ENCODE measurements at places on chromosomes 2 and 18.

- DNase-seq, result no peak
These were observed 8.1 kb upstream of the MTERF4 start for GRCh38 chr2:241110089-241110606.

GRCh38 chr2:147482916-147483669, 361.7 kb upstream of the ACVR2A start:
- DNase-seq, result no peak

DNA sequence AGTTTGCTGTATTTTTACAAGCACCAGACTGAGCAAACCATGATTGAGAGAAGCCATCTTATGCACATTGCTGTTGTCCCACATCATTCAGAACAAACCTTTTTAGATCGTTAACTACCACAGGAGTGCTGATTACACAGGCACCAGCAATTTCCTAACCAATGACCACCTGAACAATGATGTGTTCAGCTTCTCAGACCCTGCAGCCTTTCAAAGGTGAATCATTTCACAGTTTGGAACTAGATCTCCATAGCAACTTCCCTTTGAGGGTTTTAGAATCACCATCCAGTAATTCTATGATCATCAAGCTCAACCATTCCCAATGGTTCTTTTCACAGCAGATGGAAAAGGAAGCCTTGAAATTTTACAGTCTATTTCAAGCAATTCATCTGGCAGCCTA, 71.4 kb downstream of the OLA1 start:
- peak; percentile 52 for DNase-seq

DNA sequence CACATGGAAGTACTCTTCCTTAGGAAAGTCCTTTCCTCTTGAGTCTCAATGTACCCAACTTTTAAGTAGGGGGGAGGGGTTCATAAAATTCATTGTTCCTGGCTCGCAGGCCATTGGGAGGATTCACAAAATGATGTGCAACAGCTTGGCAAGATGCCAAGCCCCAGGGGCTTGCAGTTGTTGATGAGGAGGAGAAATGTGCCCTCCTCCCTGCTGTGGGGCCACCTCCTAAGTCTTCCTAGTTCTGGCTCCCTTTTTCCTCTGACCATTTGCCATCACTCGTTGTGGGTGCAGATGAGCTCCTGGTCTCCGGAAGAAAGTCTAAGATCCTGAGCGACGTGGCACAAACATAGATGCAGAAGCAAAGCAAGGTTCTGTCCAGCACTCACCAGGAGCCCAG, 435.4 kb downstream of the EIPR1 start:
- no peak for DNase-seq

- no peak for DNase-seq
These were observed 73.3 kb downstream of the NAB1 start for GRCh38 chr2:190722061-190722759.

GRCh38 chr2:76197842-76198448, 487.2 kb upstream of the GCFC2 start:
- DNase-seq, result no peak

GRCh38 chr2:171963198-171963597, 36.6 kb upstream of the METAP1D start:
- no peak for DNase-seq

DNA sequence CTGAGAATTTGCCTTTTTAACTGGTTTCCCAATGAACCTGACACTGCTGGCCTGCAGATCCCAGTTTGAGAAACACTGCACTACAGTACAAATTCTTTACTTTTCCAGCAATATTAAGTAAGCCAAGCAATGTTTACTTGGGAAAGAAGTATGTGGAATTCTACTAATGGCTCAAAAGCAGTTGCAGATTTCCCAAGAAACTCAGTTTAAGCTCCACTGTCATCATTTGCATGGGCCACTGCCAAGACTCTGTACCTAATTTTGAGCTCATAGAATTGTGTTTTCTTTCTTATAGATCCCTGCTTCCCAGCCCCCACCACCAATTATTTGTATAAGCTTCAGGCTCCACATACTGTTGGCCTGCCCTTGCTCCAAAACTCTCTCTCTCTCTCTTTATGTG, 676.1 kb downstream of the RNF144A start:
- no peak for DNase-seq

- DNase-seq, result no peak
These were observed 397.3 kb downstream of the GRB14 start for GRCh38 chr2:164224007-164224406.

DNA sequence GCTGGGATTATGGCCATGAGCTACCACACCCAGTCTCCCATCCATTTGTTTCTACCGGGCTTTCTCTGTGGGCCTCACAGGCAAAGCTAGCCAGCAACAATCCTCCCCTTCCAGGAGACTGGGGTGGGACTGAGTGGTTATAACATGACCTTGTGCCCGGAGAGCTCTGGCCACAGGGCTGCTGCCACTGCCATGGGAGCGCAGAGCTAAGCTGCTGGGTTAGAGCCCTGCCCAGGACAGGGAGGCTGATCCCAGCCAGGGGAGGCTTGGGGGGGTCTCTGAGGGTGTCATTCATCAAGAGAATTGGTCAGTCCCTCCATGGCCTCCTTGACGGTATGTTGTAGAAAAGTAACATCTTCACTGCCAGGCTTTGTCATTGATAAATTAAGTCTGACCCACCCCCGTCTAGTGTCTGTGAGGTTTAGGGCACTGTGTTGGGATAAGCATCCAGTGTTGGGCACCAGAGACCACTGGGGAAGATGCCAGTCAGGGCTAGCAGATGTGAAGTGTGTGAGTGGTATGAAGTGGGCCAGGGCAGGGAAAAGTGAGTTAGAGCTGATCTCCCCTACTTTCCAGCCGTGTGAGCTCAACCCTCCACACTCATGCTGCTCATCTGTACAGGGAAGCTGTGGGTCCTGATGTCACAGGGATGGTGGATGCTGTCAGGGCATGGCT, 368.4 kb upstream of the HS6ST1 start:
- no peak for DNase-seq

DNA sequence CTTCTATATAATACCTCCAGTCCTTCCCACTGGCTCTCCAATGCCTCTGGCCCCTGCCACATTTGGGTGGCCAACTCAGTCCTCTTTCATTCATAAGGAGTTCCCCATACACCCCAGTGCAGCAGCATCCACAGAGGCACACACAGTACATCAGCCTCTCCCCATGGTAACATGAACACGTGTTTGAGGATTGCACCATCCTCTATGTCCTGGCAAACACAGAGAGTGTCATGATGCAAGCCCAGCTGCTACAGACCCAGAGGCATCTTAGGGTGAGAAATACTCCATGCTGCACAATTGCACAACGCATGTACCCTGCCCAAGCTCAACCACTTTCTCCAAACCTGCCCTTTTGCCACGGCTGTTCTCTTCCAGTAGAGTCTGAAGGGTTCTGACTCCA, 11.5 kb downstream of the IGFBP5 start:
- no peak for DNase-seq

DNA sequence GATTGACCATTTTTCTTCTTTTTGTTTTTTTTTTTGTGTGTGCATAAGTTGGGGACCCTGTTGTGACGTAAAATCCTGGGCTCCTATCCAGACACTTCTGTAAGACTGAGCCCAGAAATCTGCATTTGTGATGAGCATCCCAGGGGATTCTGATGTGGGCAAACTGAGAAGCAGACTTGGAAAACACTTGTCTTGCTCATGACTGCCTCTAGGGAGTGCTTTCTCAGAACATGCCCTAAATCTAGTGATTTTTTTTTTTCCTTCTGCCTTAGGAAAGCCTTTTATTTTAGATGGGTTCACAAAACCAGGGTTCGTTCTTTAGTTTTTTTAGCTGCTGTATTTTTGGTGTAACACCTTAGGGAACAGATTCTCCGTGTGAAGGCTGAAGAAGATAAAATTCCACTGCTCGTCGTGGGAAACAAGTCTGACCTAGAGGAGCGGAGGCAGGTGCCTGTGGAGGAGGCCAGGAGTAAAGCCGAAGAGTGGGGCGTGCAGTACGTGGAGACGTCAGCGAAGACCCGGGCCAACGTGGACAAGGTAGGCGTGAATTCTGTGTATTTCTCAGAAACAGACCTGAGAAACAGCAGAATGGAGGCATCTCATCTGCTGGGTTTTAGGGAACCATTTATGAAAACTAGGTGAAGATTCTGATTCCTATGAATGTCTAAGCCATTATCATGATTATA, 36.7 kb downstream of the RALB start:
- no peak for DNase-seq

DNA sequence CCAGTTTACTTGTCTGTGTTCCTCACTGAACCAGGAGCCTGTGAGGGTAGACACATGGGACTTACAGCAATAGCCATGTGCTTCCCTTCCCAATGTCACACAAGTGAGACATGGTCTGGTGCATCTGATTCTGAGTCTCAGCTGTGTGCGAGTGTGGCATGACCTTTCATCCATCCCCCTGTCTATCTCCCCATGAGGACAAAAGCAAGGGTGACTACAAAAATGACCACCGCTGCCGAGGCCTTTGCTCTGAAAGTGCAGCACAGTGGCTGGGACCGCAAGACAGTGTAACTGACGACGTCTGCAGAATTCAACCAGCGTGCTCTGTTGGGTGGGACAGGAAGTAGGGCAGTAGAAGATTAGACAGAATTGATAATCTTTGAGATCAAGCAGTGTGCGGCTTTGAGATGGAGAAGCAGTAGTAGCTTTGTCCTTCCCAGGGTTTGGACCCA, 50.5 kb downstream of the RAB31 start:
- no peak for DNase-seq

DNA sequence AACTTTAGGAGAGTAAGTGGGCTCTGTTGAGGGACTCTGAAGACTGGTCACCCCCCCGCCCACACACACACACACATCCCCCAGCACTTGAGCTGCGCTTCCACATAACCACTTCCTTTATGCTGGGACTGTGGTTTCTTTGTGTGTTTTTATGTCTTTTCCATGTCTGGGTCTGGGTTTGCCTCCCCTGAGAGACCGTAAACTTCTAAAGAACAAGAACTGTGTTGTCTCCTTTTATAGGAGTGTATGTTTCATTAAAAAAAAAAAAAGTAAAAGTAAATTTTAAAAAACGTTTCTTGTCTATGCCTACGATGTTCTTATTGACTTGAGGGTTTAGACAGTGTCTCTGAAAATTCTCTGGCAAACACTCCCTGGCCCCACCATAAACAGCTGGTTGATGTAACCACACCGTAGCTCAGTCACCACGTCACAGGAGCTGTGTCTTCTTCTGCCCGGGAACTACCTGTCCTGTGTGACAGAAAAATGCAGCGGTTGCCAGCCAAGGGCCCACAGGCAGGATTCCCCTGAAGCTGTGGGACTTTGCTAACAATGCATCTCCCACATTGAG, 68.0 kb downstream of the KLHL29 start:
- DNase-seq, result no peak

DNA sequence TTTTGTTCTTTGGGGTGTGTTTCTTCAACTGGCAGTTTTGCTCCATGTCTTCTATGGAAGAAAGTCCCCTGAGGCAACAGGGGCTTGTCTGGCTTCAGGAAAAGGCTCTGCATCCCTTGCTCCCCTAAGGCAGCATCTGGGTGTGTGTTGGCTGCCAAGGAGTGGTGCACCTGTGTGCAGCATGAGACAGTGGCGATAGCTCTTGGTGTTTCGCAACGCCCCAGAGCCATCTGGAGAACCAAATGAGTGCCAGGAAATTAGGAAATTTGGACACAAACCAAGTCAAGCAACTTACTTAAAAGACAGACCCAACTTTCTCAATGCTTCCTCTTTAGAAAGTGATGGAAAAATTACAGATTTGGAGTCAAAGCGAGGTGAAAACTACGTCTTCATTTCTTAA, 1044.4 kb upstream of the CNTNAP5 start:
- no peak for DNase-seq

- no peak for DNase-seq
These were observed 26.6 kb upstream of the PLB1 start for GRCh38 chr2:28469304-28469703.

- no peak for DNase-seq
These were observed 143.3 kb downstream of the HDAC4 start for GRCh38 chr2:239257511-239257937.

DNA sequence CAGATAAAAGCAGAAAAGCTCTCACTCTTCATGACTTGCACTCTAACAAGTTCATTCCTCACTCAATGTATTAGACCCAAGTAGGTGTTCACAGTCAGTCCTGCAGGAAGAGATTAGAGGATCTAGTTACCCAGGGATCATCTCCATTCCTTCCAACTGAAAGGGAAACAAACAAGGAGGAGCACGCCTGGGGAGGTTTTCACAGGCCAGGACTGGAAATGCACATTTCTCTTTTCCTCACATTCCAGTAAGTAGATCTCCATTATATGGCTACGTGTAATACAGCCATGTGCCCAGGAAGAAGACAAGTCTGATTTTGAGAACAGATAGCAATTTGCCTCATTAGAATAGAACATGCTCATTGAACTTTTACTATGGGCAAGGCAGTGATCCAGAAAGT, 1132.2 kb upstream of the FAM98A start:
- DNase-seq, result no peak

DNA sequence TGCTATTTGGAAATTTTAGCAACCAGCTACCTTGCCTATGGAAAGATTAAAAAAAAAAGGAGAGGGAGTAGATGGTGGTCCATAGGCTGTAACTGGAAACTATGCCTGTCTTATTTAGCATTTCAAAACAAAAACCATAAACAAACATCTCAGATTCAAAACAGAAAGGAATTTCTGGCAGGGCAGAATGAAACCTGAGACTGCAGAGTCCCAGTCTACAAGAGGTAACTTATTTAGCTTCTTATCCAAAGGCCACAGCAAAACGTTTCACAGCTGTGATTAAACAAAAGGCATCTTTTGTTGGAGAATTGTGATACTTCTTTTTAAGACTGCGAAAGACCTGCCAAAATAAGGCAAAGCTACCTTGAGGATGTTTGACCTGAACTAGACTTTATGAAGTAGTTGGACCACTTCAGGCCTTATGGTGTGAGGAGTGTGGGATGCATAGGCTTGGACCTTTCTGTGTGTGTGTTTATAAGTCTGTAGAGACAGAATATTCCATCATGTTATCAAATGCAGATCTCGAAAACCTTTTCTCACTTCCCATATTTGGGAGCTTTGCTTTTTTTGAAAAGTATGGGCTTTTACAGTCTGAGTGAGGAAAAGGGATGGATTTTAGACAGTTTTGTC, 11.0 kb downstream of the CRIM1 start:
- no peak for DNase-seq

DNA sequence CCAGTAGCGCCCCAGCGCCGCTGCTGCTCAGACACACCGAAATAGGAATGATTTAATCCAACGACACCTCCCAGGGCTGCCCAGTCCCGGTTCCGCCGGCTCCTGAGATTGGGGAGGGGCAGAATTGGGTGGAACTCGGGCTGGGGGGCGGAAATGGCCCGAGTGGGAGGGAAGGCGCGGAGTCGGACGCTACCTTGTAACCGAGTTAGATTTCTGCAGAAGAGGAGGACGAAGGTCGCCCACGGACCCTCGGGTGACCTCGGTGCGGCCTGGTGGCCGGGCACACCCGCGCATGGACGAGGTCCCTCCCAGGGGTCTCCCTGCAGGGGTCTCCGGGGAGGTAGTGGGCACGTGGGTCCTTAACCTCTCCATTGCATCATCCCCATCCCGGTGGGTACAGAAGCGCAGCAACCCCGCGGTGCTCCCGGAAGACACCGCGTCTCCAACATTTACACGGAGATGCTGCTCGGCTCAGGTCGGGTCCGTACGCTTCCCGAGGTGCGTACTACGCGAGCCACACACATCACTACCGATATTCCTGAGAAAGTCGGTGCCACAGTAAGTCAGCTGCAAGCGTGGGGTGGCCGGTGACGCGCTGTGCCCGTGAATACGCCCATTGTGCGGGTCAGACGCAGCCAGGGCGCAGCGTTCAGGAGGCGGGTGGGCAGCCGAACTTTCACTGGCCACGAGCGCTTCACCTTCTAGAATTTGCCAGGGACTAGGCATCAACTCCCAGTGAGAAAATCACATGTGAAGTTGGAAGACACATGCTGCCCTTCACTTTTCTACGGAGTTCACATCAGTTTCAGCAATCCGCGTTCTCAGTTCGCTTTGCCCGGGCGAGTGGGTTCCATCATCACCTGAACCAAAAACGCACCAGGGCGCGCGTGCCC, 3.0 kb downstream of the ZNF516 start:
- peak; percentile 13 for DNase-seq

- DNase-seq, result no peak
These were observed 99.6 kb downstream of the METTL8 start for GRCh38 chr2:171334171-171334570.

All from NCI-H774 (cell line).